Fibroblast of villous mesenchyme (primary cell): ENCODE measurements at places on chromosomes 6 and 20.
A peak's percentile ranks its signal among the peaks of the same experiment; 100 is the strongest.

DNA sequence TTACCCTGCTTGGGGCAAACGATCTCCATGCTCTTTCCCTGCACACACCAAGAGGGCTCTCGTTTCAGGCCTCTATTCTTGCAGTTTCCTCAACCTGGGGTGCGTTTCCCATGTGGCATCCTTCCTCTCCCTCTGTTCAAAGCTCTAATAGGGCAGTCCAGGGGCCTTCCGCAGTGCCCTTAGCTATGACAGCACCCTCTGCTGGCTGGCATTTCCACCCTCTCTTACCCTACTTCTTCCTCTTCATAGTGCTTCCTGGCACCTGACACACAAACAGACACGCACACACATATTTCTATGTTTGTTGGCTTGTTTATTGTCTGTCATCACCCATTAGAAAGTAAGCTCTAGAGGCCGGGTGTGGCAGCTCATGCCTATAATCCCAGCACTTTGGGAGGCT is 294.0 kb downstream of the CLIC5 start:
- no peak for DNase-seq

DNA sequence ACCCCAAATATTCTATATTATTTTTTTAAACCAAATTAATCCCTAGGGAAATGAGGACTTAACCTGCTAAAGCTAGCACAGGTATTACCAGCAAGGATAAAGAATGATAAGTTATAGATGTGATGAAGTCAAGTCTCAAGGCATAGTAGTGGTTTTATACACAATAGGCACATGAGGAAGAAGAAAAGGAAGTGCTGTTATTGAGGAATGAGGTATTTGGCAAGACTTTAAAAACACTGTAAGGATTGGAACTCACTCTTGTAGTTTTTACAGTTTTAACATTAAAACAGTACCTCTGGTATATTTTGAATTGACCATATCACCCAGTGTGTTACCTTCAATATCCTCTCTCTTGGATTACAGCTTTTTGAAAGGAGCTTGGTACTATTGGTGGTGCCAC is 54.6 kb downstream of the PHF3 start:
- DNase-seq = no peak

- DNase-seq = peak; percentile 49
These were observed 131.8 kb upstream of the AKAP12 start for GRCh38 chr6:151107897-151108427.

GRCh38 chr6:144581812-144582537 is 296.8 kb downstream of the UTRN start:
- peak; percentile 31 for DNase-seq

DNA sequence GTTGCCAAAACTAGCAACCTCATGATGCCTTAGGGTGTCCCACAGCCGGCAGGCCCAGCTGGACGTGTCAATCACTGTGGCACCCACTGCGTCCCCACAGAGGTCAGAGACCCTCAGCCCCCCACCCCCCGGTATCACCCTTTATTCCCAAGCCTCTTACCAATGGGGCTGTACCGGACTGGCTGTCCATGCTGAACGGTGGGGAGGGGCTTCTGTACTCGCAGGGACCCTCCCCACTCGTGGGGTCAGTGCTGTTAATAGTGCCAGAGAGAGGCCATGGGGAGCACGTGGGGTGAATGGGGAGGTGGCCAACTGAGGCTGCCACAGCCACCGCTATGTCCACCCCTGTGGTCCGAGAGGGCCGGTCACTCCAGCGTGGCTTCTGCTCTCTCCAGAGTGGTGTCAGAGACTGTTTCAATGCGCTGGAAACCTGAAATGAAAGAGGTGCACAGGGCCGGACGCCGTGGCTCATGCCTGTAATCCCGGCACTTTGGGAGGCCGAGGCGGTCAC is 68.6 kb downstream of the THBS2 start:
- DNase-seq = no peak
